ENCODE measurements at places on chromosomes 16 and 17.

- DNase-seq: no peak
Observed at GRCh38 chr17:11539637-11540036, 58.6 kb upstream of the DNAH9 start.

GRCh38 chr17:334974-335481 lies 17.6 kb downstream of the RPH3AL start:
- DNase-seq: no peak

- no peak for DNase-seq
Observed at GRCh38 chr17:11499881-11500280, 98.4 kb upstream of the DNAH9 start.

- DNase-seq: no peak
Observed at GRCh38 chr17:77838748-77839697, 119.5 kb upstream of the TNRC6C start.

GRCh38 chr16:10121491-10121890 lies 60.7 kb downstream of the GRIN2A start:
- DNase-seq: no peak

- no peak for DNase-seq
Observed at GRCh38 chr17:36825951-36826350, 111.3 kb upstream of the LHX1 start.
